Uterus (tissue), 4 donors: ENCODE measurements at places on chromosomes 2 and 18. TPM values are rescaled to one million over a fixed set of nuclear protein-coding genes. Genes with fewer than 3 reads are reported as not detected.

CHRNG gene
- not detected for total RNA-seq

CHRND gene
- total RNA-seq = not detected

KLHL29 gene
- total RNA-seq = 17.0 TPM

ONECUT2 gene
- total RNA-seq = not detected

- H3K4me3 ChIP-seq = no peak overlapping the region
- DNase-seq = no peak
- no peak overlapping the region for H3K27ac ChIP-seq
- peaks cover 6% of the 10 kb centered on the region for H3K4me1 ChIP-seq
- H3K27me3 ChIP-seq = no peaks in the 10 kb centered on the region
- H3K36me3 ChIP-seq = no peaks in the 10 kb centered on the region
Measured at GRCh38 chr2:158994920-158995676, 26.7 kb downstream of the TANC1 start.

GRCh38 chr2:61906186-61906470, 654 bp downstream of the COMMD1 start:
- DNase-seq = no peak
- no peaks in the 10 kb centered on the region for H3K36me3 ChIP-seq
- H3K27me3 ChIP-seq = no peaks in the 10 kb centered on the region
- H3K4me1 ChIP-seq = no peaks in the 10 kb centered on the region
- peak overlapping the region; percentile 78 for H3K4me3 ChIP-seq

DNA sequence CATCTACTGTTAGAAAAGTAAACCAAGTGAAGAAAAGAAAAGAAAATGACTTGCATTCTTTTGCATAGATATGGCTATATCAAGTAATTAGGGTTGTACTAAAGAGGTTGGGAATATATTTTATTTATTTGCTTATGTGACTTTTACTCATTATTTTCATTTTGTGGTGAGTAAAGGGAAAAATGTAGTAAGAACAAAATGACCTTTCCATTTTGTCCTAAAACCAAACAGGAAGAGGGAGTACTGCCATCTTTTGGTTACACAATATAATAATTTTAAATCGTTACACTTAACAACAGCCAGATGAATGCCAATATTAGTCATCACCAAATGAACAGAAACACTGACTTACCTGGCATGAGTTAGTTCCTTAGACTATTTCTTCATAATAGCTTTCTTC, 47.3 kb upstream of the NDUFV2 start:
- no peak overlapping the region for H3K4me3 ChIP-seq
- DNase-seq = no peak
- no peaks in the 10 kb centered on the region for H3K36me3 ChIP-seq
- H3K27me3 ChIP-seq = no peaks in the 10 kb centered on the region

- no peak overlapping the region for H3K4me3 ChIP-seq
- H3K27ac ChIP-seq = no peak overlapping the region
- no peak for DNase-seq
- H3K4me1 ChIP-seq = no peaks in the 10 kb centered on the region
- no peaks in the 10 kb centered on the region for H3K36me3 ChIP-seq
Measured at GRCh38 chr2:147008481-147008880, 836.3 kb upstream of the ACVR2A start.

DNA sequence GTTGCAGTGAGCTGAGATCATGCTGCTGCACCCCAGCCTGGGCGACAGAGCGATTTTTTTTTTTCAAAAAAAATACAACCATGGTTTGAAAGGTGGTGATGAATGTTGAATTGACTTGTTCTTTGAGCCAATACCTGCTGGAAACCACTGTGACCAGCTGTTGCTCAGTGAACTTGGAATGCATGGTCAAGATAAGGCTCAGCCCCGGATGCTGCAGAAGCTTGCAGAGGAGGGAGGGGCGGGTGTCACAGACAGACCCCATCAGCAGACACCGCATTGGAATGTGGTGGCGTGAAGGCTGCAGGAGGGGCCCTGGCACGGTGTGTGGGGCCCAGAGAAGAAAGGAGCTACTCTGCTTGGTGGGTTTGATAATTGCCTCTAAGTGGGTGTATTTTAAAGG, 91.6 kb downstream of the ITGB1BP1 start:
- H3K4me3 ChIP-seq = no peak overlapping the region
- H3K4me1 ChIP-seq = no peaks in the 10 kb centered on the region
- no peak overlapping the region for H3K27ac ChIP-seq
- H3K27me3 ChIP-seq = no peaks in the 10 kb centered on the region
- DNase-seq = no peak

GRCh38 chr18:11736656-11737055, 47.6 kb downstream of the GNAL start:
- no peaks in the 10 kb centered on the region for H3K4me1 ChIP-seq
- H3K27me3 ChIP-seq = no peaks in the 10 kb centered on the region
- H3K27ac ChIP-seq = no peak overlapping the region
- DNase-seq = no peak
- H3K4me3 ChIP-seq = no peak overlapping the region
- H3K36me3 ChIP-seq = no peaks in the 10 kb centered on the region

- no peak overlapping the region for H3K4me3 ChIP-seq
- H3K36me3 ChIP-seq = no peaks in the 10 kb centered on the region
- H3K27ac ChIP-seq = no peak overlapping the region
- DNase-seq = no peak
Measured at GRCh38 chr2:109430329-109430636, 183.5 kb downstream of the SEPTIN10 start.

DNA sequence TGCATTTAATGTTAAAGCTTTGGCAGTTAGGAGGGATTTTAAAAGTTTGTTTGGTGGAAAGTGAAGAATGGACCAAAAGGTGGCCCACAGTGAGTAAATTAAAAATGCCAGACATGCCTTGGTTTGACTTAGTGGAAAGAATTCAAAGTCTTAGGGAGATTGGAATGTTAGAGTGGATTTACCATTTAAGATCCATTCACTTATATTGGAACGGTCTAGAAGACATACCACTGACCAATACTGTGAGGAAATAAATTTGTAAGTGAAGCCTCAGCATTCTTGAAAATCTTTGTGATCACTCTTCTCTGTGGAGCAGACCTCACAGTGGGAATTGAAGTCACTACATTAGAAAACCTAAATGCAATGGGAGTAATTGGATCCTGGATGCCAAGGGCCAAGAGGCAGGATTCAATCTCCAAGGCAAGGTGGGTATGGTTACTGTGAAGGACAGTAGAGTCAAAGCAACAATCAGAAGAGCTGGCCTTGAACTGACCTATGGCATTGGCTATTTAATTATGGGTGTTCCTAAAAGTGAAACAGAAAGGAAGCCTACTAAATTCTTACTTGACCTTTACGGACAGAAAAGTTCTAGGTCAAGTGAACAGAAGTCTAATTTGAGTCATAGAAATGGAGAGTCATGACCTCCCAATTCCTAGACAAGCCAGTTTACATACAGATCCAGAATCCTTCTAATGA, 40.2 kb upstream of the VRK2 start:
- H3K27ac ChIP-seq = no peak overlapping the region
- no peak overlapping the region for H3K4me3 ChIP-seq
- no peaks in the 10 kb centered on the region for H3K4me1 ChIP-seq
- DNase-seq = no peak
- no peaks in the 10 kb centered on the region for H3K36me3 ChIP-seq
- H3K27me3 ChIP-seq = no peaks in the 10 kb centered on the region

DNA sequence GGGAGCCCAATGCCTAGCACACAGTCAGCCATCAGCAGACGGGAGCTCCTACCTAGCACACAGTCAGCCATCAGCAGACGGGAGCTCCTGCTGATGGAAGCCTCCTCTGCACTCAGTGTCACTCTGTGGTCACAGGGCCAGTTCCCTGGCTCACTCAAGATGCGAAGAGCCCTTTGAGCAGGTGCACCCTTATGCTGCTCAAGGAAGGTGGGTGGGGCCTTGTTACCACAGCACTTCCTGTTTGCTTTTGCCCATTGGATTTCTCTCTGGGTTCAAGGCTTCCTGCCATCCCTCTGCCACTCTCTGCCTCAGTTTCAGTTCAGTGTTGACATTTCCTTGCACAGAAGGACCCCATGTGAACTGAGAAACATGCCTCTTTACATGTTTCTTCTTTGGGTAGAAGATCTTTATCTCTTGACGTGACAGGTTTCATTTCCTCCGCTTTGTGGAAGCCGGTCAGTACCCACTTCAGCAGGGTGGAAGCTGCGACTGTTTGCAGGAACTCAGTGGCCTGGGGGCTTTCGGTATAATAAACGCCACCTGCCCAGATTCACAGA, 11.6 kb downstream of the TRIB2 start:
- H3K4me1 ChIP-seq = no peaks in the 10 kb centered on the region
- no peak overlapping the region for H3K27ac ChIP-seq
- H3K27me3 ChIP-seq = no peaks in the 10 kb centered on the region
- DNase-seq = no peak
- no peaks in the 10 kb centered on the region for H3K36me3 ChIP-seq

DNA sequence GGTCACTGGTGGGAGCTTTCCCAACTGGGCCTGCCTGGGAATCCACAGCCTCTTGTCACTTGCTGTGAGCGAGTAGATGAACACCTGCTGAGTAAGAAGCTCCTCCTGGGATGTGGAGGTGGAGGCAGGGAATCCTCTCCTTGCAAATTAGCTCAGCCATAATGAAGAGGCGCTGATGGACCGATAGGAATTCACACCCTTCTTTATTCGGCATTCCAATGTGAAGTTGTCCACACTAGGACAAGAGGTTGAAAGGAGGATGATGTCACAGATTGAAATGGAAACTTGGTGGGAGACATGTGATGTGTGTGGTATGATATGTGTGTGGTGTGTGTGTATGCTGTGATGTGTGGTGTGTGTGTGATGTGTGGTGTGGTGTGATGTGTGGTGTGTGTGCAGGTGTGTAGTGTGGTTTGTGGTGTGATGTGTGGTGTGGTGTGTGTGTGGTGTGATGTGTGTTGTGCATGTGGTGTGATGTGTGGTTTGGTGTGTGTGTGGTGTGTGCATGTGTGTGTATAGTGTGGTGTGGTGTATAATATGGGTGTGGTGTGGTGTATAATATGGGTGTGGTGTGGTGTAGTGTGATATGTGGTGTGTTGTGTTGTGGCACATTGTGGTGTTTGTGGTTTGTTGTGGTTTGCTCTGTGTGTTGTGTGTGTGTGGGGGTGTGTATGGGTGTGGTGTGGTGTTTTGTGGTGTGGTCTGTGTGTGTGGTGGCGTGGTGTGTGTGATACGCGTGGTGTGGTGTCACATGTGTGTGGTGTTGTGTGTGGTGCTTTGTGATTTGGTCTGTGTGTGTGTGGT, 216.4 kb downstream of the BCL2 start:
- H3K27ac ChIP-seq = no peak overlapping the region
- no peaks in the 10 kb centered on the region for H3K36me3 ChIP-seq
- DNase-seq = no peak
- H3K4me1 ChIP-seq = no peaks in the 10 kb centered on the region
- no peak overlapping the region for H3K4me3 ChIP-seq

- H3K27ac ChIP-seq = no peak overlapping the region
- H3K4me3 ChIP-seq = no peak overlapping the region
- H3K4me1 ChIP-seq = no peaks in the 10 kb centered on the region
- H3K36me3 ChIP-seq = no peaks in the 10 kb centered on the region
Measured at GRCh38 chr2:58055033-58055786, 8.6 kb downstream of the VRK2 start.

DNA sequence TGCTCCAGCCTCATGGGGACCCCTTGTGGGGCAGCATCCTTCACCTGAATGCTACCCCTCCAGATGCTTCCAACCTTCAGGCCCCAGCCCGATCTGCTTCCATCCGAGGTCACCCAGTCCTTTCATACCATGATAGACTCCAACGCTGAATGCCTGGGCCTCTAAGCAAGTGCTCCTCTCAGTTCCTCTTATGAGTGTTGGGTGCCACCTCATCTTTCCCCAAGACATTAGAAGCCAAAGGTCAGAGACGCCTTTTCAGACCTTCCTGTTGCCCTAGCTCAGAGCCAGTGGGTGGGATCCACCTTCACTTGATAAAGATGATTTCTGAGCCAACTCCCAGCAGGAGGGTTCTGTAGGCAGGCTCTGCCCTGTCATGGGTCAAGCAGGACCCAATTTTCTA, 174.5 kb upstream of the MGAT5 start:
- no peaks in the 10 kb centered on the region for H3K36me3 ChIP-seq
- H3K27ac ChIP-seq = no peak overlapping the region
- no peaks in the 10 kb centered on the region for H3K27me3 ChIP-seq
- H3K4me1 ChIP-seq = no peaks in the 10 kb centered on the region
- no peak for DNase-seq
- no peak overlapping the region for H3K4me3 ChIP-seq
